ENCODE measurements at places on chromosomes 3 and 15. TPM values are rescaled to one million over a fixed set of nuclear protein-coding genes. Genes with fewer than 3 reads are reported as not detected.

CYP1A2 gene
- total RNA-seq = not detected

LRTM1 gene
- total RNA-seq = not detected

DNA sequence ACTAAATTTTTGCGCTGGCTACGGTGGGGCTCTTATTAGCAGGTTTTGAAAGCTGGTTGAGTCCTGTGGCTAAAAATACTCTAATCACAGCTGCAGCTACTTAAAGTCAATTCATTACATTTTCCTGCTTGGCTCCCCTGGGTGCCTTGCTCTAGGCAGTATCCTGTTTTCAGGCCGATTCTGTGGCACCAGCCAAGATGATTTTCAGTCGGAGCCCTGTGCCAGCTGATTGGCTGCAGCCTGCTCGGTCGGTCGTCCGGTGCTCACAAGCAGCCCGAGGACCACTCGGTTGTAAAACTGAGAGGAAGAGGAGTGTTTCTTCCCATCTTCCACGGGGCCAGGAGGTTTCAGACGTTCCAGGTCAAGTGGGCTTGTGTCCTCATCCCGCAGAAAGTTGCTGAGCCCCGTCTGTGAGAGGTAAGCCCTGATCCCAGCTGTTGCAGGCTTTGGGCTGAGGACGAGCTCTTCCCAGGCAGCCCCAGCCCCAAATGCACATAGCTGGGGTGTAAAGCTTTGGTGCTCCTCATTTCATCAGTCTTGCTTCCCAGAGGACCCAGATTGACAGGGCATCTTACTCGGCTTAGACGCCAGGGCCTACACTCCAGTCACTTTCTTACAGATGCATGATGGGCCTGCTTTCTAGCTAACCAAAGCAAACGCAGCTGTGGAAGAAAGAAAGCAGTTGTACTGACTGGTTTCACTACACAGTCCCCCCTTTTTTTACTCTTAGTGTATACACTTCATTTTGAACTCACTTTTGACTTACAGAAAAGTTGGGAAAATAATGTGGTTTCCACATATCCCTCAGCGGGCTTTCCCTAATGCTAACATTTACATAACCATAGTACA lies 15.9 kb downstream of the LYSMD4 start:
- no peak overlapping the region for H3K4me3 ChIP-seq
- H3K27me3 ChIP-seq = no peaks in the 10 kb centered on the region
- H3K4me1 ChIP-seq = peaks cover 41% of the 10 kb centered on the region
- peaks cover 41% of the 10 kb centered on the region for H3K36me3 ChIP-seq
- H3K27ac ChIP-seq = peak overlapping the region; percentile 30

GRCh38 chr15:80562033-80562432 lies 133.1 kb upstream of the ABHD17C start:
- no peak overlapping the region for H3K27ac ChIP-seq
- peaks cover 8% of the 10 kb centered on the region for H3K27me3 ChIP-seq
- H3K36me3 ChIP-seq = no peaks in the 10 kb centered on the region
- no peak for DNase-seq
- no peak overlapping the region for H3K4me3 ChIP-seq

DNA sequence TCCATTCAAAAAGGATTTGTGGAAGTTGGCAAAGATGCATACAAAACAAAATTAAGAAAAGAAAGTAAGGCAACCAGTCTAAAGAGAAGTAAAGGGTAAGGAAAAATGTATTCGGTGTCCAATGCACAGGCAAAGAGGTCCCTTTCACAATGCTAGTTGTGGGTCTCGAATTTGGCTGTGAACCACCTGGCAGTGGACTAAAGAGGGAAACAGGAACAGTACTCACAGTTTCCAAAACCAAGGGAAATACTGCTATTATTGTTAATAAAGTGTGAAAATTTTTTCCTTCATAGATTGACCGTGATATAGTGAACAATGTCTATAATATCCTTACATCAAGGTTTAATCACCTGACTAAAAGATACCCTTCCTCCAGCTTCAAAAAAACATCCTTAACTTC lies 57.9 kb downstream of the TNIK start:
- H3K36me3 ChIP-seq = no peaks in the 10 kb centered on the region
- peaks cover 3% of the 10 kb centered on the region for H3K27me3 ChIP-seq
- no peak overlapping the region for H3K4me3 ChIP-seq
- no peaks in the 10 kb centered on the region for H3K4me1 ChIP-seq
- DNase-seq = no peak

- H3K36me3 ChIP-seq = no peaks in the 10 kb centered on the region
- H3K27ac ChIP-seq = no peak overlapping the region
- DNase-seq = no peak
- no peaks in the 10 kb centered on the region for H3K4me1 ChIP-seq
These were observed 82.1 kb upstream of the PHLDB2 start for GRCh38 chr3:111776827-111777483.

DNA sequence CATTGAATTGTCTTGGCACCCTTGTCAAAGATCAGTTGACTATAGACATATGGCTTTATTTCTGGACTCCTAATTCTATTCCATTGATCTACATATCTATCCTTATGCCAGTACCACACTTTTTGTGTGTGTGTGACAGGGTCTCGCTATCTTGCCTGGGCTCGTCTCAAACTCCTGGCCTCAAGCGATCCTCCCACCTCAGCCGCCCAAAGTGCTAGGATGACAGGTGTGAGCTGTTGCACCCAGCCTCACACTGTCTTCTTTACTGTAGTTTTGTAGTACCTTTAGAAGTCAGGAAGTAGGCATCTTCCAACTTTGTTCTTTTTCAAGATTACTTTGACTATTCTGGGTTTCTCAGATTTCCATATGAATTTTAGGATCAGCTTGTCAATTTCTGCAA lies 24.3 kb downstream of the CDAN1 start:
- H3K27ac ChIP-seq = no peak overlapping the region
- no peaks in the 10 kb centered on the region for H3K27me3 ChIP-seq
- no peaks in the 10 kb centered on the region for H3K4me1 ChIP-seq
- no peak overlapping the region for H3K4me3 ChIP-seq

CCR2 gene
- 0.16 TPM for total RNA-seq

SOX14 gene
- not detected for total RNA-seq

GRCh38 chr3:16741103-16741758 lies 136.0 kb upstream of the DAZL start:
- H3K27me3 ChIP-seq = peaks cover 2% of the 10 kb centered on the region
- no peak overlapping the region for H3K4me3 ChIP-seq
- no peak for DNase-seq
- H3K27ac ChIP-seq = no peak overlapping the region
- H3K36me3 ChIP-seq = peaks cover 2% of the 10 kb centered on the region
- no peaks in the 10 kb centered on the region for H3K4me1 ChIP-seq

DNA sequence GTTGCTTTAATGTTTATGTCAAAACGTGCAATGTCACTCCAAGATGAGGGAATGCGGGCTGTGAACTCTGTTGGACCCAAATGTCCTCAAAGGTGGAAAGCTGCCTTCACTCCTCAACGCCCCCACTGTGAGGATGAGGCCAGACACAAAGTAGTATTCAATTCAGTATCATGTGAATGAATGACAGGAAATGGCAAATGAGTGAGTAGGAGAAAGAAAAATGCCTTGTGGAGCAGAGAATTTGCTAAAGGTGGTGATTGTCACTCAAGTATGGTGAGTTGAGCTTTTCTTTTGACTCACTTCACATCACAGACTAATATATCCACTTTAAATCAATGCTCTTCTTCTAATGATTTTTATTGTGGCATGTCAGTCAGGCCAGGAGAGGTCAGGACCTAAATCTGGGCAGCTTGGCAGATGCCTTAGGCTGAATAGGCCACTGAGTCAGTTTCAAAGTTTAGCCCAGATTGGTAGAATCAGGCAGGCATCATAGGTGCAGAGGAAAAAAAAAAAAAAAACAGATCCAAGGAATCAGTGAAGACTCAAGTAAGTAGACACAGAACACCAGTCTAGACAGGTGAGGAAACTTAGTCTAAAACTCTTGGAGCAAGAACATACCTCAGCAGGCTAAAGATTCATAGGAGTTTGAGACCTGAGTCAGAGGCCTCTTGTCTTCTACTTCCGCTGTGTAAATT lies 71.0 kb upstream of the ZBED2 start:
- H3K4me3 ChIP-seq = no peak overlapping the region
- H3K27me3 ChIP-seq = no peaks in the 10 kb centered on the region
- peak overlapping the region; percentile 69 for H3K27ac ChIP-seq
- peaks cover 19% of the 10 kb centered on the region for H3K36me3 ChIP-seq
- no peak for DNase-seq

GRCh38 chr15:97903560-97903959 lies 56.9 kb upstream of the ARRDC4 start:
- H3K4me3 ChIP-seq = no peak overlapping the region
- no peaks in the 10 kb centered on the region for H3K36me3 ChIP-seq
- H3K4me1 ChIP-seq = no peaks in the 10 kb centered on the region
- no peak for DNase-seq
- H3K27ac ChIP-seq = no peak overlapping the region
- H3K27me3 ChIP-seq = peaks cover 18% of the 10 kb centered on the region

- H3K4me3 ChIP-seq = no peak overlapping the region
- H3K27ac ChIP-seq = no peak overlapping the region
- peaks cover 14% of the 10 kb centered on the region for H3K4me1 ChIP-seq
These were observed 42.2 kb downstream of the NGRN start for GRCh38 chr15:90307661-90308060.

DUOXA2 gene
- not detected for total RNA-seq

ZNF860 gene
- total RNA-seq = 19.1 TPM
